Mononuclear cell (primary cell): ENCODE measurements at places on chromosomes 12 and 14. TPM values are rescaled to one million over a fixed set of nuclear protein-coding genes. Genes with fewer than 3 reads are reported as not detected.

Gene PUS1
- total RNA-seq = 4.5 TPM

Gene GALNT6
- total RNA-seq = 11.3 TPM

Gene SMIM41
- 0.42 TPM for total RNA-seq

Gene KLRC4
- 7.2 TPM for total RNA-seq

Gene TGFB3
- total RNA-seq = 2.9 TPM

Gene HCAR2
- total RNA-seq = 15.4 TPM

Gene FAM181A
- total RNA-seq = not detected

Gene BEGAIN
- 0.73 TPM for total RNA-seq

Gene SDR9C7
- not detected for total RNA-seq

Gene CLEC2B
- total RNA-seq = 248 TPM

Gene ADGRD1
- total RNA-seq = 2.3 TPM

Gene DENND5B
- 4.0 TPM for total RNA-seq

Gene TAS2R46
- total RNA-seq = 6.5 TPM

Gene RNASE11
- total RNA-seq = not detected

Gene IQSEC3
- total RNA-seq = 0.21 TPM

Gene IAPP
- total RNA-seq = not detected

Gene HECTD4
- 33.9 TPM for total RNA-seq

Gene TMEM30B
- total RNA-seq = 5.8 TPM

Gene HOXC4
- 0.42 TPM for total RNA-seq

Gene OASL
- 18.5 TPM for total RNA-seq

Gene LGALS3
- total RNA-seq = 126 TPM

Gene TGM1
- 4.2 TPM for total RNA-seq

Gene UBE2N
- total RNA-seq = 92.5 TPM

Gene HOMEZ
- 1.5 TPM for total RNA-seq
